Renal cortical epithelial cell (primary cell): ENCODE measurements at places on chromosomes 1 and 21. TPM values are rescaled to one million over a fixed set of nuclear protein-coding genes. Genes with fewer than 3 reads are reported as not detected.

- DNase-seq = no peak
These were observed 134.3 kb downstream of the PIK3R3 start for GRCh38 chr1:45998020-45998617.

DNA sequence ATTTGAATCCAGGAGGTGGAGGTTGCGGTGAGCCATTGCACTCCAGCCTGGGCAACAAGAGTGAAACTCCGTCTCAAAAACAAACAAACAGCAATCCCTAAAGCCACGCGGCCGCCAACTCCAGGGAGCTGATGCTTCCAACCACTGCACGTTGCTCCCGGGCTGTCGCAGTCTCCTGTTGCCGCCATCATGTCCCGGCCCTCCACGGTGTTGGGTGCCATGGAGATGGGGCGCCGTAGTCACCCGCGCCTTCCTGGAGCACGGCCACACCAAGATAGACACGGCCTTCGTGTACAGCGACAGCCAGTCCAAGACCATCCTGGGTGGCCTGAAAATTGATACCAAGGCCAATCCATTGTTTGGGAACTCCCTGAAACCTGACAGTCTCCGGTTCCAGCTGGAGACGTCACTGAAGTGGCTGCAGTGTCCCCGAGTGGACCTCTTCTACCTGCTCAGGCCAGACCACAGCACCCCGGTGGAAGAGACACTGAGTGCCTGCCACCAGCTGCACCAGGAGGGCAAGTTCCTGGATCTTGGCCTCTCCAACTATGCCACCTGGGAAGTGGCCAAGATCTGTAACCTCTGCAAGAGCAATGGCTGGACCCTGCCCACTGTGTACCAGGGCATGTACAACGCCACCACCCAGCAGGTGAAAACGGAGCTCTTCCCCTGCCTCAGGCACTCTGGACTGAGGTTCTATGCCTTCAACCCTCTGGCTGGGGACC, 32.6 kb downstream of the SLC16A1 start:
- DNase-seq = no peak

DNA sequence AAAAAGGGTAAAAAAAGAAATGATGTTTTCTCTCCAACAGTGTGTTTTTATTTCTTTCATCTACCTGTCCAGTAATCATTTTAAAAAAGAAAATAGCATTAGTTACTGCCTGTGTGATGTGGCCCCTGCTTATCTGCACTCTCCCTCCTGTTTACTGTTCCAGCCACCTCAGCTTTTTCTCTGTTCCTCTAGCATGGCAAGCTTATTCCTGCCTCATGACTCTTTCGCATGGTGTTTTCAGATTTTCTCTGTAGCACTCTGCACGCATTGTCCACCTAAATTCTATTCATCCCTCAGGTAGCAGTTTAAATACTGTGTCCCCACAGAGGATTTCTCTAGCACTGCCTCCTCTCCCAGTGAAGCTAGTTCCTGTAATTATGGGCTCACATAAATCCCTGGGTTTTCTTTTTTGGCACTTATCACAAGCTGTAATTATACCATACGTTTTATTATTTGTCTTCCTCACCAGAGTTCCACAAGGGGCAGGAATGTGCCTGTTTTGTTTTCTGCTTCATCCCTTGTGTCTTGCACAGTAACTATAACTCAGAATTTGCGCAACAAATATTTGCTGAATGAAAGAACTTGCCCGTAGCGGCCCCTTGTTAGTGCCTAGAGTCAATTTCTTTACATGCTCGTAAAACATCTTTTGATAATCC, 51.4 kb upstream of the LRIG2 start:
- no peak for DNase-seq

- DNase-seq = peak; percentile 1
These were observed 87.9 kb downstream of the SYT14 start for GRCh38 chr1:210025870-210026269.

- peak; percentile 78 for DNase-seq
These were observed 43.4 kb upstream of the SLC19A2 start for GRCh38 chr1:169529068-169529642.

DNA sequence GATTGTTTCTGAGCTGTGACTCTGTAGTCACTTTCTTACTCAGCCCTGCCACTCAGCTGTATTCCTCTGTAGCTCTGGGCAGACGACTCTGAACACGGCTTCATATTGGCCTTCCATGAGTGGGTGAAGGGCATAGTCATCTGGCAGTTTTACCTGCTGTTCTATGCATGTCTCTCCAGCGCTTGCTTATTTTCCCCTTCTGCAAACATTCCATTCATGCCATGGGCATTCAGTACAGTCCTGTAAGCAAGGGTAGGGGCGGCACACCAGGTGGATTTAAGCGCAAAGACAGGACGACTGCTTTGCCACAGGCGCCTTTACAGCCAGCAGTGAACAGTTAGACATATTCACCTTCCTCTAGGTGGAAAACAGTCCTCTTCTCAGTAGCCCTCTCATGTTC, 4.4 kb upstream of the WDR26 start:
- DNase-seq = peak; percentile 81

GRCh38 chr1:198671136-198671535, 32.3 kb downstream of the PTPRC start:
- peak; percentile 25 for DNase-seq

GRCh38 chr21:40635391-40635790, 211.6 kb downstream of the DSCAM start:
- DNase-seq = no peak

- DNase-seq = no peak
These were observed 12.8 kb downstream of the ADARB1 start for GRCh38 chr21:45087022-45087823.

DNA sequence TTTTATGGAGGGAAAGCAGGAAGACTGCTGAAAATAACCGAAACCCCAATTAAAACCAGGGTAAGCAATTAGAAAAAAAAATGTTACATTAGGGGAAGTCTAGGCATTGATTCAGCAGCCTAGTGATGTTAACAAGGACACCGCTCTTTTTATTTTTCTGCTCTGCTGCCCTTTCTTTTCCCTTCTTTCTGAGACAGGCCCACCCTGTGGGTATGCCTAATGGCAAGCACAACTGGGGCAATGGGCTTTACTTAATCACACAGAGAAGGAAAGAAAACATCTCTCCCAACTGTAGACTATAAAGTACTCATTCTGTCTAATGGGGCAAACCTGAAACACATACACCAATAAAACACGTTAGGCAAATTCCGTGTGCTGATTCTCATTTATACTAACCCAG, 69.6 kb downstream of the GBP6 start:
- no peak for DNase-seq

GRCh38 chr1:248143311-248143710, 1.6 kb upstream of the OR2M5 start:
- DNase-seq = no peak

DNA sequence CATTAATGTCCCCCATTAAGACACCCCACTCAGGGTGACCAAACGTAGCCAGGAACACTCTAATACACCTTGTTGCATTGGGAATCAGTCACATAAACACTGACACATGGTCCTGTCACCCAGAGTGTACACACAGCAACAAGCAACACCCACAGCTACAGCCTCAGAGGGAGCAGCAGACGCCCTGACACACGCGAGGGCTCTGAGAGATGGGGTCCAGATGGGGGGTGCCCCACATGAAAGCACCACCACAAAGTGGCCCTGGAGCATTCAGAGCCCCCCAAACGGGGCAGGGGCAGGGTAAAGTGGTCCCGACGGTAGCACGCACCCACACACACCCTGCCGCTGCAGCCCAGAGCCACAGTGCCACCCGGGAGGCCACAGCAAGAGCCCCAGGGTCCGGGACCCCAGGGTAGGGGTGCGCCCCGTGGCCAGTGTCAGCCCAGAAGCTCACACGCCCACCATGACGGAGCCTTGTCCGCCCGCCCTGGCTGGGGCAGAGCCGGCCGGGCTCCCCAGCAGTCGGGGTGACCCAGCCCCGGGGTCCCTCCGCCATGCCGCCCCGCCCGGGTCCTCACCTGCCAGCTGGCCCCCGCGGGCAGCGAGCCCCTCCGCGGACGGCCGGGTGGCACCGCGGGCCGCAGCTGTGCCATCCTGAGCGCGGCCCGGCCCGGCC, 47.3 kb downstream of the RAP1GAP start:
- DNase-seq = no peak

- DNase-seq = no peak
These were observed 484.9 kb downstream of the NPHP4 start for GRCh38 chr1:5507340-5507739.

DNA sequence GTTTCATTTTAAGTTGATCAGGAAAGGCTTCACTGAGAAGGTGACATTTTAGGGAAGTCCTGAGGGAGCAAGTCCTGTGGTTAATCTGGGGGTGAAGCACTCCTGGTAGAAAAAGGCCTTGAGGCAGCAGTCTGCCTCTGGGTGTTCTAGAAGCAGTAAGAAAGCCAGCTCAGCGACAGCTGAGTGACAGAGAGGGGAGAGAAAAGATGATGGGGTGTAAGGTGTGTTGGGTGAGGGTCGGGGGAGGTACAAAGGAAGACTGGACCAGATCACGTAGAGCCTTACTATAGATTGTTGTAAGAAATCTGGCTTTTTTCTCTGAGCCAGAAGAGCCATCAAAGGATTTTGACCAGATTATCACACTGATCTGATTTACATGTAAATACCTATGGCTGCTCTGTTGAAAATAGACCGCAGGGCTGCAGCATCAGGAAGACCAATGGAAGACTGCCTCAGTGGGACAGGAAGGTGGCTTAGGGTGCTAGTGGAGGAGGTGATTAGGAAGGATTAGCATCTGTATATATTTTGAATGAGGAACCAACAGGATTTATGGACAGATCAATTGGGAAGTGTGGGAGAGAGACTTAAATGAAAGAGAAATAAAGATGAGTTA, 131.2 kb downstream of the CDC7 start:
- no peak for DNase-seq

DNA sequence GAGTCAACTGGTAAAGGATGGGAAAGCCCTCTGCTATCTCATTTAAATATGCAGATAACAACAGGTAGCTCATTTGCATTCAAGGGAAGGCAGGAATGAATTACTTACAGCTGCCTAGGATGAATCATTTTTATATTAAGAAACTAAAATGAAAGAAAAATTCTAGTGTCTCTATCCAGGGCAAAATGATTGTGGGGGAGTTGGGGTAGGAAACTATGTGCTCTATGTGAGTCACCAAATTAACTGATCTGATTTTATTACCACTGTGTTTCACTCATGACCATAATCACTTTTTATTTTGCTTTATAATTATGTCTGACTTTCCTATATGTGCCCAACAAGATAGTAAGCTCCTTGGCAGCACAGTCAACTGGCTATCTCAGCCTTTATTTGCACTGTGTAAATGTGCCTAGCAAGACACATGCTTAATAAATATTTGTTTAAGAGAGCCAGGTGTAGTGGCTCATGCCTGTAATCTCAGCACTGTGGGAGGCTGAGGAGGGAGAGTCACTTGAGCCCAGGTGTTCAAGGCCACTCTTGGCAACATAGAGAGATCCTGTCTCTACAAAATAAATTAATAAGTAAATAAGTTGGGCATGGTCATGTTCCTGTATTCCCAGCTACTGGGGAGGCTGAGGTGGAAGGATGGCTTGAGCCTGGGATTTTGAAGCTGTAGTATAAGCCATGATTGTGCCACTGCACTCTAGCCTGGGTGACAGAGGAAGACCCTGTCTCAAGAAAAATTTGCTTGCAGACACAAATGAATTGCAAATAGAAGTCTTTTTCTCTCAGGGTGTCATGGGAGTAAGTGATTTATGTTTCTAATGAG, 84.1 kb downstream of the SPAG17 start:
- no peak for DNase-seq

- DNase-seq = no peak
These were observed 36.9 kb upstream of the AJAP1 start for GRCh38 chr1:4617506-4617905.

DNA sequence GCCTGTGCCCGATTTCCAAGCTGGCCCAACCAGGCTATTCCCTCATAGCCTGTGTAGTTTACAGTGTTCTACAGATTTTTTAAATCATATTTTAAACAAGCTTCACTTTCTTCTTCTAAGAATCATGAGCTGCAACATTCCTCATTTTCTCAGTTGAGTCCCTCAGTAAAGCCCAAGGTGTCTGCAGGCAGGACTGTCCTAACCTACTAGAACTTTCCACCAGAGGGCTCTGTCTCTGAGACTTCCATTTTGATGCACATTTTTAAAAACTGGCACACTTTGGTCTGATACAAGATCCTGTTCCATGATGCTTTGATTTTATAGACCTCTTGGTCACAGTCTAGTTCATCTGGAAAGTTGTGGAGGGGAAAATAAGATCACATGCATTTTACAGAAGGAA, 21.6 kb upstream of the SLAMF6 start:
- DNase-seq = peak; percentile 13

GRCh38 chr21:31952828-31953227, 80.0 kb downstream of the HUNK start:
- DNase-seq = no peak

- peak; percentile 16 for DNase-seq
These were observed 12.0 kb upstream of the KCNE2 start for GRCh38 chr21:34351786-34352241.

DNA sequence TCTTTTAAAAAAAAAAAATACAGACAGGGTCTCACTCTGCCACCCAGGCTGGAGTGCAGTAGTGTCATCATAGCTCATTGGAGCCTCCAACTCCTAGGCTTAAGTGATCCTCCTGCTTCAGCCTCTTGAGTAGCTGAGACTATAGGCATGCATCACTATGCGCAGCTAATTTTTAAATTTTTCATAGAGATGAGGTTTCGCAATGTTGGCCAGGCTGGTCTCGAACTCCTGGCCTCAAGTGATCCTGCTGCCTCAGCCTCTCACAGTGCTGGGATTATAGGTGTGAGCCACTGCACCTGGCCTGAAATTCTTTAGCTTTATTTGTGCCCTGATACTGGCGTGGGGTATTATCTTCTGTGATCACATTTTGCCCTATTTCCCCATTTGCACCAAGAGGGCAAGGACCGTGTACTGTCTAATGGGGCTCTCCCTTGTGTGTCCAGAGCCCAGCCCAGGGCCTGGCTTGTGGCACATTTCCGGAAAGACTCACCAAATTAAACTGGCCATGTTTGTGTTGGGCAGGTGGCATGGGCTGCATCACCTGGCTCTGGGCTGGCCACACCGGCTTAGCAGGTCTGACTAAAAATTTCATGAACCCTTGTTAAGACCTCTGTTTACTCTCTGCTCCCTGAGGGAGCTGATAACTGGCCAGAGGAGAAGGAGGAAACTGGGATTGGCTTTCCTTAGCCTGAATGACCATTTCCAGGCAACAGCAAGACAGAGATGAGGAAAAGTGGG, 32.2 kb downstream of the TRIM62 start:
- no peak for DNase-seq

DNA sequence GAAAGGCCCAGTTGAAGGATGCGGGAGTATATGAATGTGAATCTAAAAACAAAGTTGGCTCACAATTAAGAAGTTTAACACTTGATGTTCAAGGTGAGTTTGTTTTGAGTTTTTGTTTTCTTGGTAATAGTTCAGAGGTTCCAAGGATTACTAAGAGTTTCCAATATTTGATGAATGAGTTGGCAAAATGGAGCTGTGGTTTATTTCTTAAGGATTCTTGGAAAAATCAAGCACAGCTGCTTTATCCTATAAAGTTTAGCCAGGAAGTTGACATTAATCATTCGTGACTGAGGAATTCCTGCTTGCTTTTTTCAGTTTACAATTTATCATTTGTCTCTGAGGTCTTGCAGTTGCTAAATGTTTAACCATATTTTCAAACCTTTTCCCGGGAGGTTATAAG, 15.1 kb downstream of the VCAM1 start:
- peak; percentile 95 for DNase-seq

Gene GBP6
- total RNA-seq = under 0.01 and 4.7 TPM in 2 replicates

Gene PRPF38A
- 5.4 and 14.1 TPM in 2 replicates for total RNA-seq

Gene DEPDC1
- total RNA-seq = 0.85 and 17.4 TPM in 2 replicates

Gene ADAMTSL4
- total RNA-seq = 1.4 and 7.4 TPM in 2 replicates

Gene S100A2
- 37.9 and 392 TPM in 2 replicates for total RNA-seq

Gene UBR4
- 61.1 and 174 TPM in 2 replicates for total RNA-seq

Gene ANGPTL7
- total RNA-seq = 6.9 and 22.8 TPM in 2 replicates

Gene DCST1
- not detected in 2 replicates for total RNA-seq

Gene MR1
- total RNA-seq = 27.4 and 28.7 TPM in 2 replicates

Gene FAM110D
- total RNA-seq = not detected in 2 replicates

Gene MRPL24
- 26.3 and 40.8 TPM in 2 replicates for total RNA-seq

Gene FCRL2
- total RNA-seq = not detected in 2 replicates

Gene PLCH2
- 0.05 and 0.17 TPM in 2 replicates for total RNA-seq
